ENCODE measurements at places on chromosomes 5 and 9.

- no peak for DNase-seq
These were observed 270.2 kb upstream of the RIOK2 start for GRCh38 chr5:97453263-97453662.

DNA sequence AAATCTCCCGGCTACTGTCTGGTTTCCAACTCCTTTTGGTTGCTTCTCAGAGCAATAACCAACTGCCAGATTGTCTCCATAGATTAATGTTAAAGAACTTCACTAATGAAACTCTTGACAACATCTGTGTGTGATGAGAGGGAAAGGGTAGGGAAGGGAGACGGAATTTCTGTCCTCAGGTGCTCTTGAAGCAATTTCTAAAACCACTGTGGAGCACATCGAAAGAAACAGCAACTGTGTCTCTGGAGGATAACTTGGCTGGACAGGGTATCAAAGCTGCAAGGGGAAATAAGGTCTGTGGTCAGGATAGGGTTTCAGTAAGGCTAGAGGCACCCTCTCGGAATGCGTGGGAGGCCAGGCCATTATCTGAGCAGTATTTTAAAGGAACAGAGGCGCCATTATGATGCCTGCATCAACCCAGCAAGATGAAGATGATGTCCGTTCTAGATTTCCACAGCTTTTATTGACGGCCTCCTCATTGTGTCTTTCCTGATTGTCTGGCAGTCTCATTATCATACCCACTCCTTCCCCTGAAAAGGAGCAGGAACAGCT lies 76.6 kb downstream of the RORB start:
- DNase-seq, result no peak

DNA sequence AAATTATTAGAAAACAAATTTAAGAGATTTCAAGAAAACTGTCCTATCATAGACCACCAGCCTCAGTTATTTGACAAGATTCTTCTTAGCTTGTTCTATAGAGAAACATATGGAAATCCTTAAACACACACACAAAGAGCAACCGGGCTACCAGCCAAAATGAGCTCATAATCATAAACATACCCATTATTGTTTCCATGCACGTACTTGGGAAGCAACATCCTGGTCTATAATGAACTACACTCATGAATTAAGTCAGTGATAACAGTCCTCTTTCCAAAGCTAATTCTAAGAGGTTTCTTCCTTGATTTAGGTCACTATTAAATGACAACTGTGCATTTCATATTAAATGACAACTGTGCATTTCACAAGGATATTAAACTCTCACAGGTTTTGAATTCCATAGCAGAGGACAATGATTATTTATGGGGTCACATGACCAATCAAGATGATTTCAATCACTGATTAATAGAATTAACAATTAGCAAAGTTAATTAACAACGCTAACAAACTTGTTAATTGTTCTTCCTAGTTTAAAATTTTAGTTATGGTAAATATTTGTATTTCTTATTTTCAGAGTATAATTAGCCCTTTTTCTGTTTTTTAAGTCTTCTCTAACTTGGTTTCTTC lies 77.0 kb downstream of the OXCT1 start:
- DNase-seq, result no peak

DNA sequence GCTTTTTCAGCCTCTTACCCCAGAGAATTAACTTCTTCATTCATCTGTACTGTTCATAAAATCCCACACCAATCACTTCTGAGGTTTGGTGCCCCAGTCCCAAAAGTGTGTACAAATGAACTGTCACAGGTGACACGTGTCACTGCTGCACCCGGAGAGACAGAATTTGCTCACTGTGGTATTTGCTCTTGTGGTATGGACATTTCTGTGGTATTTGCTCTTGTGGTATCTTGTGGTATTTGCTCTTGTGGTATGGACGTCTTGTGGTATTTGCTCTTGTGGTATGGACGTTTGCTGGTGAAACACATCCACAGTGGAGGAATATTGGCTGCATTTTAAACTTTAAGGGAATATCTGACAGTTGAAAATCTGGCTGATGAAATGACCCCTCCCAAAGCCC lies 214.9 kb upstream of the DAP start:
- DNase-seq, result no peak

- peak; percentile 75 for DNase-seq
These were observed 11.8 kb downstream of the OTULIN start for GRCh38 chr5:14676320-14676719.

GRCh38 chr5:80275347-80275746 lies 19.5 kb upstream of the SERINC5 start:
- DNase-seq, result no peak

- no peak for DNase-seq
These were observed 39.9 kb downstream of the C9orf153 start for GRCh38 chr9:86219606-86220005.

Measured in tibial artery (tissue), 4 donors.